ENCODE measurements at places on chromosomes 5 and 9.

DNA sequence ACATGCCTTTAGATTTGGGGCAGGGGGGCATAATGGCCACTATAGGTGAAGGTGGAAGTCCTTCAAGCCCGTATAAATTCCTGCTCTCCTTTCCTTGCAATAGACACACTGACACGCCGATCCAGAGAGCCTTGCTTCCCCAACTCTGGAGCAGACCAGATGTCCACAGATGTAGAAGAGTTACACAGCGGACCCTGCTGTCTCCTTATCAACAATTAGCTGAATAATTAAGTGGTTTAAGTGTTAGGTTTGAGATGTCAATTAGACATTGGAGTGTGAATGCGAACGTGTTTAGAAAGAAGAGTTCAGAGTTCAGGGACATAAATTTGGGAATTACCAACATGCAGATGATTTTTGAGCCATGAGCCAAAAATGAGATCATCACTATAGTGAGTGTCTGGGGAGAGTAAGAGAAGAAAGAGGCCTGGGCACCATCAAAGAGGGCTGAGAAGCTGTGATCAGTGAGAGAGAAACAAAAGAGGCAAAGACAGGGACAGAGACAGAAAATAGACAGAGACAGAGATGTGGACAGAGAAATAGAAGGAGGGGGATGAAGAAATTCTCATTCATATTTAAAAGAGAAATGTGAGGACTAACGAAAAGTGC is 734.4 kb upstream of the ADAMTS16 start:
- DNase-seq = no peak

- DNase-seq = no peak
Observed at GRCh38 chr9:126754436-126755316, 50.2 kb upstream of the ZBTB43 start.

GRCh38 chr9:131107760-131108159 is 11.4 kb downstream of the AIF1L start:
- no peak for DNase-seq

DNA sequence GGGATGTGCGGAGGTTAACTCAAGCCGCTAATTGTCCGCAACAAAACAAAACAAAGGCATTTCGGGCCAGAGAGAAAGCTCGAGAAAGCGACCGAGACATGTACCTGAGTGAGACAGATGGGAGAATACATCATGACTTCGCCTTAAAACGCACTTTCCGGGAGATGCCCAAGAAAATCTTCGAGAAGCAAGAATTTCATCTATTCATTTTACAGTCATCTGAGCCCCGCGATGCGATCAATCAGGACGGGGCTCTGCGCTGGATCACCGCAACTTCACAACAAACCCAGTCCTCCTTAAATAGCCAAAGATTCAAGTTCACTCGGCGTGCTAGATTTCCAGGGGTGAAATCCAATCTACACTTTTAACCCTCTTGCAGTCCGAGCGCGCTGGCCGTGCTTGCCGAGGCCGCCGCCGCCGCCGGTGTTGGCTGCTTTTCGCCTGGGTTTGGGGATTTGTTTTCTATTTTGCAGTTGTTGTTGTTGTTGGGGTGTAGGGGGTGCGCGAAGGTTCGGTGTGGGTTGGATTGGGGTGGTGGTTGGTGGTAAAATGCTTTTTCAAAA is 482 bp downstream of the NFIB start:
- DNase-seq = peak; percentile 38

- no peak for DNase-seq
Observed at GRCh38 chr5:145637396-145637795, 197.7 kb downstream of the PRELID2 start.

- peak; percentile 88 for DNase-seq
Observed at GRCh38 chr5:154302161-154302560, 111.6 kb downstream of the GALNT10 start.

- no peak for DNase-seq
Observed at GRCh38 chr9:131385296-131385695, 8.6 kb upstream of the PRRC2B start.

DNA sequence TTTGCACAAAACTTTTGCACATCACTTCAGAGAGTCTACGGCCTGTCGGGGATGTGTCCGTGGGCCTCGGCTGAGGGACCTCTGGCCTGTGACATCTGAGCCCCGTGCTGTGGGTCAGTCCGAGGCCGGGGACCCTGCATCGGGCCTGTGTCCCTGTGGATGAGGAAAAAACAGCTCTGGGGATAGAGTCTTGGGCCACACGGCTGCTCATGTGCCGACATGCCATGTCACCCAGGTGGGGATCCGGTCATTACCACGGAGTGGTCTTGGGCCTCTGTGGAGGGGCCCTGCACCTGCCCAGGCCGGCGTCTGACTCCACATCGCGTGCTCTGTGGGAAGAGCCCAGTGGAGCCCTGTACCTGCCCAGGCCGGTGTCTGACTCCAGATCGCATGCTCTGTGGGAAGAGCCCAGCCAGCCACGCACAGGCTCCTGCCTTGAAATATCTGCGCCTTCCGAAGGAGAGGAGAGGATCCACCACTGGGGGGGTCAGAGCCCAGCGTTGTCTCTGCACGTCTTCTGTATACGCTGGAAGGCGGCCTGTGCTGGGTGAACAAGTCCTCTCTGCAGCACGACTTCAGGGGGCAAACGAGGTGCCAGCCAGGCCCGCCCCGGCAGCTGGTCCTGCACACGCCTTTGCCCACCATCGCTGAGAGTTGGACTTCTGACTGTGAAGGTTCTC is 27.5 kb upstream of the IRX4 start:
- no peak for DNase-seq

DNA sequence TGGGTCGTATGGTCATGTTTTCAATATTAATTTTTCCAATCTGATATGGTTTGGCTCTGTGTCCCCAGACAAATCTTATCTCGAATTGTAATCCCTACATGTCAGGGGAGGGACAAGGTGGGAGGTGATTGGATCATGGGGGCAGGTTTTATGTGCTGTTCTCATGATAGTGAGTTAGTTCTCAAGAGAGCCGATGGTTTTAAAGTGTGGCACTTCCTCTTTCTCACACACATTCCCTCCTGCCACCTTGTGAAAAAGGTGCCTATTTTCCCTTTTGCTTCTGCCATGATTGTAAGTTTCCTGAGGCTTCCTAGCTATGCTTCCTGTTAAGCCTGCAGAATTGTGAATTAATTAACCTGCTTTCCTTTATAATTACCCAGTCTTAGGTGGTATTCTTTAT is 309.1 kb upstream of the GRIN3A start:
- no peak for DNase-seq

DNA sequence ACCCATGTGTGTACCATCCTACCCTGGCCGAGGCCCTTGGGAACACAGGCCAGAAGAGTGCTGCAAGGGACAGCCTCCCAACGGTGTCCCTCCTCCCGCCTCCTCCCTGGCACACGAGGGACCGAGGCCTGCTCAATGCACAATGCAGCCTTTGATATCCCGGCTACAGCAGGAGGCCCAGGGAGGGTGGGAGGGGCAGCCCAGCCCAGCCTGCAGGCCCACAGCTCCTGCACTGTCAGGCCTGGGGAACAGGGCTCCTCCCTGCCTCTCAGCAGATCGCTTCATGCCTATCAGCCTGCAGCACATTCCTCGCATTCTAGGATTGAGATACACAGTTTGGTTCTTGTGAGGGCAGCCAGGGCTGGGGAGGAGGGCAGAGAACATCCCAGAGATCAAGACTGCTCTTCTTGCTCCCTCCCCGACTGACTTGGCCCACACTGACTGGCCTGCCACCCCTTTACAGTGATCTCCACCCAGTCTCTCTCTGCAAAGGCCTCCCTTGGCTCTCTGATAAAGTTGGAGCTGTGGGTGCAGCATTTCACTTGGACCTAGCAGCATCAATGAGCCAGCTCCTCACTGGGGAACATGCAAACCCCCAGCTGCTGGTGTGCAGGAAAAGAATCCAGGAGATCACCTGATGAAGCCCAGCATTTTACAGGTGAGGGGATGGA is at the start of gene SH3TC2:
SH3TC2 (minus strand) TSS at position 46 of the 671 bp plus-strand sequence; CDS start at position 6, 40 bp downstream.
- no peak for DNase-seq

- no peak for DNase-seq
Observed at GRCh38 chr5:59767211-59767605, 126.3 kb downstream of the PDE4D start.

DNA sequence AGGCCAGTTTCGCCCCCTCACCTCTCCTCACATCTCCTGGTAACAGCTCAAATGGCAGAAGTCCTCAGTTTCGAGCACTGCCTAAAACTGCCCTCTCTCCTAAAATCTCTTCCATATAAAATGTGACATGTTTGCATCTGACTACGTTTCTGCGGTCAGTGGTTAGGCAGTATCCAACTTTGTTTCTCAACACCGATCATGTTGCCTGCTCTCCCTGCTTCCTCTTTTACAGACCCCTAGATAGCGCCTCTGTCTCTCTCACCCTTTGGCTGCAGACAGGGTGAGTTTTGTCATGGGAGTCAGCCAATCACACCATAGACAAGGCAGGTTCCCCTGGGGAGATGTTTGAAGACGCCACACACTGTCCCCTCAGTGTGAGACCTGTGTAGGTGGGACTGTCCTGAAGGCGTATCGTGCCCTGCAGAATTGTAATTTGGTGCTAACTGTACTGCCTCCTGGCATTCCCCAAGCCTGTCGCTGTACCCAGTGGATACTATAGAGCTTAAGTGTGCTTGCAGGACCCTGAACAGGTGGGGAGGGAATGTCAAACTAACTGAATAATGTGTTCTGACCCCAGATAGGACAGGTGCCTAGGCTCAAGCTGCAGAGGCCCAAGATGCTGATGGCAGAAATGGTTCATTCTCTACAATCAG is 1.1 kb downstream of the HEXB start:
- DNase-seq = peak; percentile 40

- DNase-seq = peak; percentile 81
Observed at GRCh38 chr9:19988281-19988680, 199.4 kb upstream of the SLC24A2 start.

DNA sequence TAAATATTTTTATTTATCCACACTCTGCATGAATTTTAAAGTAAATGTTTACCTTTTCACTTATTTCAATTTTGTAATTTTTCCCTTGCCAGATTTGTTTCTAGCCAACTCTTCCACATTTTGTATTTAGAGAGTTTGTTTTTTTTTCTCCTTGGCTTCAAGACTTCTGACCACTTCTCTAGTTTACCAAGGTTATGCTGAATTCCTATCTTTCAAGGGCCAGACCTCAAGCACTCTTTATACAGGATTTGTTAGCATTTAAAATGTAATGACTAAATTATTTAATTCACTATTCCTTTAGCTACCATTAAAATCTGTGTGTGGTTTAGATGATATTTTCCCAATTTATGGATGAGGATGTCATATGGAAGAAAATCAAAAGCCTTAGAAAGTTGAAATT is 42.5 kb downstream of the MEF2C start:
- DNase-seq = no peak

GRCh38 chr9:126788634-126789349 is 16.0 kb upstream of the ZBTB43 start:
- no peak for DNase-seq

GRCh38 chr5:93246090-93246855 is 334.7 kb downstream of the NR2F1-AS1 start:
- no peak for DNase-seq

GRCh38 chr5:110716247-110717245 is 9.9 kb downstream of the TMEM232 start:
- DNase-seq = no peak

DNA sequence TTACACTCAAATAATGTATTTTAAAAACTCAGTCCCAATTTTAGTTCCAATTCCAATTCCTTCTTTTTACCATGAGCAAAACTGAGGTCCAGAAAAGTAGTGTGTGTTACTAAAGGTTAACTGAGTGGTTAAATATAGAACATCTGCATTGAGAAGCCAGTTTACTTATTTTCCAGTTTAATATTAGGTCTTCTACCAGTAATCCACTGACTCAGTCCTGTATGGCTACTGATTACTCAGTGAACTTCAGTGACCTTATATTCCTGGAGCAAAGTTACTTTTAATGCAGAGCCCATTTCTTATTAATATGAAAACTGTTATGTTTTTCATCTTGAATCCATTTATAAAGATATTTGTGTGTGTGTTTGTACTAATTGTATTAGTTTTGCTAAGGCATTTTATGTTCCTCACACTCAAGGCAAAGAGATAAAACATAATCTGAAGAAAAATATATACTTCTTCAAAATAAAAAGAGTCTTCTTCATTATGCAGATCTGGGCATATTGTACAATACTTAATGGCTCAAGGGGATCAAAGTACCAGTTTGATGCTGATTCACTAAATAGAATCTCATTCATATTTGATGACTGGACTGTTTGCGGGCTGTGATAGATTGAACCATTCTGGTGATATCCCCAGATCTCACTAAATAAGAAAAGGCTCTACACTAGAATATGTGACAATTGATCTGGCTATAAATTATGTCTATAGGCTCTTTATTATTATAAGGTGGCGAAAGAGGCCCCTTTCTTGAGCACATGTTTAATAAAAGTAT is 60.8 kb downstream of the DMXL1 start:
- no peak for DNase-seq

DNA sequence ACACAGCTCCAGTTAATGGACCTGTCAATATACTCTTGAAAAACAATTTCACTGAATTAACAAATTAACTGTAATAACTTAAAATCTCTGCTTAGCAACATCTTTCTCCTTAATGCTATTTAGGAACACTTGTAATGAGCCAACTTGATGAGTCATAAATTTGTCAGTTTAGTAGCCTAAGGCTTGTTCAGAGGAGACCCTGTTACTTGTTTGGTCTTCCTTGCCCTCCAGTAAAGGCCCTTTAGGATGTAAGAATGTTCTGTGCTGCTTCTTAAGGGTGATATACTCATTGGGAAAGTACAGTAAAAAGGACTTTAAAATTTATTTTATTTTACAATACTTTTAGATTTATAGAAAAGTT is 11.4 kb upstream of the MATR3 start:
- no peak for DNase-seq

DNA sequence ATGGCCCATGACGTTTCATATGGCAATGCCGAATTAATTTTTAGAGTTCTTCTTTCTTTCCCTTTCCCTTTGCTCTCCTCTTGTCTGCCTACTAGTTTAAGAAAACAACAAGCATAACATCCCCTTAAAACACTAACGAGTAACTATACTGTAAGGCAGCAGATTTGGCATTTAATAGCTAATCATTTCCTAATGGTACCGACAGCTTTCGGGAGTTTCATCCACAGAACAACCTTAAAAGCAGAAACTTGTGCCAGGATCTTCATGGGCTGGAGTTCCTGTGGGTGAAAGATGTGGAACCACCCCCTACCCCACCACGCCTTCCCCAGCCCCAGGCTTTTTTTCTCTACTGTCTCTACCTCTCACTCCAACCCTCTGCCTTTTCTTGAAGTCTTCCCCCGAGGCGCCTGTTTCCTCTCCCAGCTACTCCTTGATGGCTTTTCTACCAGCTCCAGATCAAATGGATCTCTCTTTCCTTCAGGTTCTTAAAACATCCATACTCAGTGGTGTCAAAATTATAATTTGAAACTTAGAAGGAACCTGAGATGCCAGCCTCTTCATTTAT is 319.5 kb downstream of the PIK3R1 start:
- no peak for DNase-seq

- no peak for DNase-seq
Observed at GRCh38 chr5:8923526-8923925, 622.3 kb downstream of the SEMA5A start.

DNA sequence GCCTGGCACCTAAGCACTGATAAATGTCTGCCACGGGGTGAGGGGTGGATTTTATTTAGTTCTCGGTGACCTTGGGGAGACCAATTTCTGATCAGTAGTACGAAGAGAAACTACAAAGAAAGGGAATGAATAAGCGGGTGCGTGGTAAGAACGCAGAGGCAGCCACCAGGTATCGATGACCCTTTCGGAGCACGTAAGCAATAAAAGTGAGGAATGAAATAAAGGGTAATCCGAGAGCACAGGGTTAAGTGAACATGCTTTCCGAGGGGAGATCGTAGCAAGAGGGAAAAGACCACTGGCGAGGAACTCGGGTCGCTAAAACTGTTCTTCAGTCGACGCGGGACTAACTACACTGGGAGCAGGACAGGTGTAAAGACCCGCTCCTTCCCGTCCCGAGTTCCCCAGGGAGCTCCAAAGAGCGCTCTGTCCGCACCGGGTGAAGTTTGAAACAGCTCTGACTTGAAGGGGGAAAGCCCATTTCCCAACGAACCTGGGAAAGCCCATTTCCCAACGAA is 1.1 kb downstream of the ELOVL7 start:
- no peak for DNase-seq

All from cerebellar cortex (tissue), 1 donor.